ENCODE measurements at places on chromosomes 12 and 14. TPM values are rescaled to one million over a fixed set of nuclear protein-coding genes. Genes with fewer than 3 reads are reported as not detected.

TPH2 gene
- not detected for total RNA-seq

BTBD6 gene
- 36.0 TPM for total RNA-seq

FLRT2 gene
- total RNA-seq: 36.0 TPM

KLRG1 gene
- 0.22 TPM for total RNA-seq

CIROP gene
- not detected for total RNA-seq

NKX2-1 gene
- not detected for total RNA-seq

IGF1 gene
- total RNA-seq: 1.7 TPM

EXOC3L4 gene
- not detected for total RNA-seq

KRT2 gene
- total RNA-seq: not detected

AQP5 gene
- not detected for total RNA-seq

SLCO1B3 gene
- total RNA-seq: not detected

AGAP2 gene
- total RNA-seq: 0.11 TPM

JAG2 gene
- 1.8 TPM for total RNA-seq

GCN1 gene
- total RNA-seq: 104 TPM

CD163L1 gene
- 0.54 TPM for total RNA-seq

SOX5 gene
- 86.2 TPM for total RNA-seq

SCN8A gene
- total RNA-seq: 42.1 TPM

NELL2 gene
- not detected for total RNA-seq

BDKRB1 gene
- total RNA-seq: 21.7 TPM

CTSG gene
- not detected for total RNA-seq

FBRSL1 gene
- 3.5 TPM for total RNA-seq

KRR1 gene
- total RNA-seq: 44.3 TPM

CATSPERB gene
- total RNA-seq: not detected
